ENCODE measurements at places on chromosomes 12 and 14. TPM values are rescaled to one million over a fixed set of nuclear protein-coding genes. Genes with fewer than 3 reads are reported as not detected.

Gene KRT6C
- not detected for total RNA-seq

Gene CHGA
- 137 TPM for total RNA-seq

Gene POTEM
- total RNA-seq = not detected

Gene TBX5
- not detected for total RNA-seq

Gene OVCH1
- total RNA-seq = not detected

Gene MGST1
- total RNA-seq = 555 TPM

Gene TMEM30B
- total RNA-seq = 68.2 TPM

Gene FAM234B
- 1.5 TPM for total RNA-seq

Gene TAS2R20
- total RNA-seq = 1.0 TPM

Gene FOXN4
- not detected for total RNA-seq

GRCh38 chr12:28787151-28787550 lies 361.9 kb upstream of the FAR2 start:
- no peak overlapping the region for H3K27ac ChIP-seq
- H3K36me3 ChIP-seq = no peaks in the 10 kb centered on the region
- no peaks in the 10 kb centered on the region for H3K4me1 ChIP-seq
- DNase-seq = no peak
- no peaks in the 10 kb centered on the region for H3K27me3 ChIP-seq

- no peak for DNase-seq
- no peaks in the 10 kb centered on the region for H3K4me1 ChIP-seq
- no peak overlapping the region for H3K4me3 ChIP-seq
Measured at GRCh38 chr12:3420693-3421092, 70.3 kb upstream of the PRMT8 start.

- no peak overlapping the region for H3K27ac ChIP-seq
- H3K4me1 ChIP-seq = no peaks in the 10 kb centered on the region
- DNase-seq = no peak
- H3K27me3 ChIP-seq = no peaks in the 10 kb centered on the region
- no peaks in the 10 kb centered on the region for H3K36me3 ChIP-seq
Measured at GRCh38 chr12:106010741-106011140, 128.0 kb downstream of the NUAK1 start.

DNA sequence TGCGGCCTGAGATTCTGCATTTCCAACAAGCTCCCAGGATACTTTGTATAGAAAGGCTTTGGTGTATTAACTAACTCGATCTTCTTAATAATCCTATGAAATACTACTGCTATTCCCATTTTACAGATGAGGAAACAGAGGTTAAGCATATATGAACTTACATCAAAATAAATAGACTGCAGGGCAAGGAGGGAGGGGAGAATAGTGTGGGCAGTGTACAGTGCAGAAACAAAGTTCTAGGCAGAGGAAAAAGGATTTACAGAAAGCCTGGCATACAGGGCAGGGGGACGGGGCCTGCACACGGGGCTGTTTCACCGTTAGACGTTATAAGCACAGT lies 19.0 kb downstream of the NINJ2 start:
- H3K4me3 ChIP-seq = no peak overlapping the region
- peak overlapping the region; percentile 96 for H3K27ac ChIP-seq
- H3K27me3 ChIP-seq = no peaks in the 10 kb centered on the region
- H3K4me1 ChIP-seq = peaks cover 5% of the 10 kb centered on the region

GRCh38 chr14:98218218-98218617 lies 1053.8 kb downstream of the BCL11B start:
- no peaks in the 10 kb centered on the region for H3K27me3 ChIP-seq
- no peaks in the 10 kb centered on the region for H3K4me1 ChIP-seq
- no peak for DNase-seq
- no peaks in the 10 kb centered on the region for H3K36me3 ChIP-seq
- no peak overlapping the region for H3K4me3 ChIP-seq

DNA sequence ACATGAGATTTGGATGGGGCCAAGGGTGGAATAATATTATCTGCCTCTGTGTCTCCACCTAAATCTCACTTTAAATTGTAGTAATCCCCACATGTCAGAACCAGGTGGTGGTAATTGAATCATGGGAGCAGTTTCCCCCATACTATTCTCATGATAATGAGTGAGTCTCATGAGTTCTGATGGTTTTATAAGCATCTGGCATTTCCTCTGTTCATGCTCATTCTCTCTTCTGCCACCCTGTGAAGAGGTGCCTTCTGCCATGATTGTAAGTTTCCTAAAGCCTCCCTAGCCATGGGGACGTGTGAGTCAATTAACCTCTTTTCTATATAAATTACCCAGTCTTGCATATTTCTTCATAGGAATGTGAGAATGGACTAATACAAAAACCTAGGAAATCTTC lies 29.9 kb downstream of the TSPAN19 start:
- no peaks in the 10 kb centered on the region for H3K4me1 ChIP-seq
- H3K27me3 ChIP-seq = no peaks in the 10 kb centered on the region
- no peak overlapping the region for H3K27ac ChIP-seq
- no peak overlapping the region for H3K4me3 ChIP-seq

GRCh38 chr14:54739514-54739913 lies 163.1 kb downstream of the GCH1 start:
- no peak overlapping the region for H3K4me3 ChIP-seq
- H3K36me3 ChIP-seq = no peaks in the 10 kb centered on the region
- H3K27me3 ChIP-seq = no peaks in the 10 kb centered on the region
- H3K27ac ChIP-seq = no peak overlapping the region
- no peak for DNase-seq
- no peaks in the 10 kb centered on the region for H3K4me1 ChIP-seq

GRCh38 chr12:5442251-5443006 lies 10.5 kb downstream of the NTF3 start:
- no peak overlapping the region for H3K4me3 ChIP-seq
- H3K36me3 ChIP-seq = no peaks in the 10 kb centered on the region
- no peaks in the 10 kb centered on the region for H3K27me3 ChIP-seq
- no peak overlapping the region for H3K27ac ChIP-seq
- H3K4me1 ChIP-seq = no peaks in the 10 kb centered on the region

GRCh38 chr12:85856966-85857365 lies 17.1 kb upstream of the NTS start:
- no peak for DNase-seq
- H3K27ac ChIP-seq = no peak overlapping the region
- no peaks in the 10 kb centered on the region for H3K4me1 ChIP-seq
- H3K4me3 ChIP-seq = no peak overlapping the region
- no peaks in the 10 kb centered on the region for H3K27me3 ChIP-seq

GRCh38 chr12:97716356-97716755 lies 253.8 kb downstream of the RMST start:
- no peak overlapping the region for H3K27ac ChIP-seq
- no peaks in the 10 kb centered on the region for H3K4me1 ChIP-seq
- no peaks in the 10 kb centered on the region for H3K36me3 ChIP-seq
- H3K4me3 ChIP-seq = no peak overlapping the region

DNA sequence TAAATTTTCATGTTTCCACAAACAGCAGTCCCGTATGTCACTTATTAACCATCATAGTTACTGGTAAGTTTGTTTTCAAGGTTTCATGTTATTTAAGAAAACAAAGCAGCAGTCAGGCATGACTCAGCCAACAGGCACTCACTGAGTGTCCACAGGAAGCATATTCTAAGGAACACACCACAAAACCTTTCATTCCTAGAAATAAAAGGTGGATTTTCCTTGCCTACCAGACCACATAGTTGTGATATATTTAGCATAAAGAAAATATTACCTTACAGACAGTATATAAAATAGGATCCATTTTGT lies 143.3 kb upstream of the AVPR1A start:
- no peaks in the 10 kb centered on the region for H3K4me1 ChIP-seq
- H3K27me3 ChIP-seq = no peaks in the 10 kb centered on the region
- no peak overlapping the region for H3K4me3 ChIP-seq
- no peaks in the 10 kb centered on the region for H3K36me3 ChIP-seq

GRCh38 chr12:55729819-55730818 lies 1.3 kb upstream of the CD63 start:
- no peaks in the 10 kb centered on the region for H3K4me1 ChIP-seq
- peak; percentile 55 for DNase-seq
- H3K27me3 ChIP-seq = no peaks in the 10 kb centered on the region

DNA sequence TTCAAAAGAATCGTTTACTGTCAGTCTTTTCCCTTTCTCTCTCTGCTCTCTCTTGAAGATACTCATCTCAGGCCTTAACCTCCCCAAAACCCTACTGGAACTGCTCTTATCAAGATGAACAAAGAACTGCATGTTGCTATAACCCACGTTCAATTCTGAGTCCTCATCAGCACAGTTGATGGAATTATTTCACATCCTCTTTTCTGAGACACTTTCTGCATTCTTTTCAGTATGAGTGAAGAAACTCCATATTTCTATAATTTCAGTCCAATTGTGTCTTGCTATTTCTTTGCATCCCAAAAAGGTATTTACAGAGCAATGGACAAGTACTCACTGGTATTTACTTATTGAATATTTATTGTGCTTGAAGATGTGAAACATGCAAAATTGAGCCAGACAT lies 160.1 kb upstream of the CPNE8 start:
- no peaks in the 10 kb centered on the region for H3K36me3 ChIP-seq
- H3K27me3 ChIP-seq = no peaks in the 10 kb centered on the region
- no peaks in the 10 kb centered on the region for H3K4me1 ChIP-seq
- H3K4me3 ChIP-seq = no peak overlapping the region

GRCh38 chr14:99786511-99786989 lies 6.7 kb upstream of the EML1 start:
- H3K4me1 ChIP-seq = no peaks in the 10 kb centered on the region
- H3K36me3 ChIP-seq = no peaks in the 10 kb centered on the region
- no peak overlapping the region for H3K4me3 ChIP-seq
- no peak overlapping the region for H3K27ac ChIP-seq
- peaks cover 5% of the 10 kb centered on the region for H3K27me3 ChIP-seq
- no peak for DNase-seq

GRCh38 chr12:129613314-129613713 lies 290.5 kb downstream of the TMEM132D start:
- H3K27ac ChIP-seq = no peak overlapping the region
- DNase-seq = no peak

- no peaks in the 10 kb centered on the region for H3K36me3 ChIP-seq
- H3K27me3 ChIP-seq = no peaks in the 10 kb centered on the region
- no peak overlapping the region for H3K4me3 ChIP-seq
- H3K27ac ChIP-seq = no peak overlapping the region
Measured at GRCh38 chr14:95227279-95227860, 70.0 kb upstream of the DICER1 start.

DNA sequence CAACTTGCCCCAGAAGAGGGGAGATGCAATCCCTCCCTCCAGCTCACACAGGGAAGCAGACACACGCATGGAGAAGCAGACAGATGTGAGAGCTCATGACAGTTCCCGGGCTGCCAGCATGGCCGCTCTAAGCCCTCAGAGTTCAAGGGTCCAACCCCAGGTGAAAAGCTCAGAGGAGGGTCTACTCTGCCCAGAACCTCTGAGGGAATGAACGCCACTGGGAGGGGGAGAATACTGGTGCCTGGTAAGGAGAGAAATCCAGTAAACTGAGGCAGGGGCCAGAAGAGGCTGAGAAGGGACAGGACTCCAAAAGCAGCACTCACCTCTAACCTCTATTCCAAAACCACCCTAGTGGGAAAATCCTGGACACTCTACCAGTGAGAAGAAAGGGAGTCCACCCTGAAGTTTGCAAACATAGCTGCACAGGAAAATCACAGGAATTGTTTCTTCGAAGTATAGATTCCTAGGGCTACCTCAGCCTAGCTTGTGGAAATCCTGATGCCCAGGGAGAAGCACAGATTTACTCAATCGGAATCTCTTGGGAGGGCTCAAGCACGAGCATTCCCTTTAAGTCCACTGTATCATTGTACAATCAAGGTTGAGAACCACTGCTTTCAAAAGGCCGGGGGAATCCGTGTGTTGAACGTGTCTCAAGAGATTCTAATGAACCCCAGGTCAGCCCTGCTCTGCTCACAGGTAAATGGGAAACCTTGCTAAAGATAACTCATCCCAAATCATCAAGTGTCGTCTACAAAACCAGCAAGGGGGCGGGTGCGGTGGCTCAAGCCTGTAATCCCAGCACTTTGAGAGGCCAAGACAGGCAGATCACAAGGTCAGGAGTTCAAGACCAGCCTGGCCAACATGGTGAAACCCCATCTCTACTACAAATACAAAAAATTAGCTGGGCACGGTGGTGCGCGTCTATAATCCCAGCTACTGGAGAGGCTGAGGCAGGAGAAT lies 34.3 kb upstream of the PLEKHG6 start:
- DNase-seq = no peak
- peaks cover 16% of the 10 kb centered on the region for H3K4me1 ChIP-seq
- H3K36me3 ChIP-seq = no peaks in the 10 kb centered on the region

DNA sequence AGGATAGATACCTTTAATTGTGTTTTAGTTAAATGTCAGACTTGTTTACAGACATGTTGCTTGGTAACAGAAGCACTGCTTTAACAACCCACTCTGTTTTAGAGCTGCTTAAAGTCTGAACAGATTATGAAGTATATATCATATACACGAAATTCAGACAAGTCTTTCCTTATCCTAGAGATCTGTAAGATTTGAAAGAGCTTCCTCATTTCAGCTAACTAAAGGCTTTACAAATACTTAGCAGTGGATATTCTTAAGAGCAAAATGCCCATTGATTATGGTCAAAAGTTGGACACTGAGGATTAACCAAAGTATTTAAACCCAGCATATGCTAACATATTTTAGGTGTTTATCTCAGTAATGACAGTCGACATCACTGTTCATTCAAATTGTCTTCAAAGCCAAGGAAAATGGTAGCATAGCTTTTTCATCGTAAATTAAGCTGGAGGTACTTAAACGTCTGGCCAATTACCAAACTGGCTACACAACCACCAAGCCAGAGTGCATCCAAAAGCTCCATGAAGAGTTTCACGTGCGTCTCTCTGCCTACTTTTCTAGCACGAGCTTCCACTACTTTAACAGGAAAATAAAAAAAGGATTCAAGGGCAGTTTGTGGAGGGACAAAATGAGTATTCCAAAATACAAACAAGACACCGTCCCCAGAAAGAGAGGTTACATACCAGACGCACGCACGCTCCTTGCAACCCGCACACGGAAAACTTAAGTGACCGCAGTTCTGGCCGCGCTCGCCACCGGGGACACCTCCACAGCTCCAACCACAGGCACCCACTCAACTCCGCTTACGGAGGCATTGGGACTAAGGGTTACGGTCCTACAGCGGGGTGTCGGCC lies 565 bp downstream of the CEP83 start:
- H3K4me3 ChIP-seq = peak overlapping the region; percentile 83
- peak overlapping the region; percentile 81 for H3K27ac ChIP-seq
- no peak for DNase-seq
- peaks cover 6% of the 10 kb centered on the region for H3K4me1 ChIP-seq

DNA sequence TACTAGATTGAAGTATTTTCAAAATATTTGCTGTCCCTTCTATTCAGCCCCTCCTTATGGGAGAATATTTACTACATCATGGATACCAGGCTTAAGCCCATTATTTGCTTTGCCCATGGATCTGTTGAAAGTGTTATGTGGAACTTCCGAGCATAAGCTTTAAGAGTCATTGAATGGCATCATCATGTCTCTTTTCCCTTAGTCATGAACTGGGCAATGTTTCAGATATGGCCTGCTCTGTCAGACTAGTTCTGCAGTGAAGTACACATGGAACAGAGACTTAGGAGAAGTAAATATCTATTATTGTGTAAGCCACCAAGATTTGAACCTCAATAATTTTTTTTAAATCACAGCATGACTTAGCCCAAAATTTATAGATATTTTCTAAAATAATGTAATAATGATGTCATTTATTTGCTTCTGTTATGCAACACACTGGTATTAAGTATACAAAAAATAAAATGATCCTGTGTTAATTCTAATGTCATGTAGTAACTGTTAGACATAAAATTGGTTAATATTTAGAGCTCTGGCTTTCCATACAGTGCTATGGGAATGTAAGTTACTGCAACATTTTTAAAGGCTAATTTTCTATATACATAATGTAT lies 1097.3 kb downstream of the SLC16A7 start:
- H3K36me3 ChIP-seq = no peaks in the 10 kb centered on the region
- H3K4me3 ChIP-seq = no peak overlapping the region
- DNase-seq = no peak
- H3K27ac ChIP-seq = no peak overlapping the region

GRCh38 chr12:131428091-131428685 lies 282.7 kb upstream of the SFSWAP start:
- H3K27me3 ChIP-seq = no peaks in the 10 kb centered on the region
- no peak for DNase-seq
- no peaks in the 10 kb centered on the region for H3K4me1 ChIP-seq
- no peak overlapping the region for H3K4me3 ChIP-seq
